DMS79 (cell line): ENCODE measurements at places on chromosomes 16 and 17.

GRCh38 chr17:61461586-61461966 is 9.4 kb downstream of the TBX4 start:
- no peak for DNase-seq

DNA sequence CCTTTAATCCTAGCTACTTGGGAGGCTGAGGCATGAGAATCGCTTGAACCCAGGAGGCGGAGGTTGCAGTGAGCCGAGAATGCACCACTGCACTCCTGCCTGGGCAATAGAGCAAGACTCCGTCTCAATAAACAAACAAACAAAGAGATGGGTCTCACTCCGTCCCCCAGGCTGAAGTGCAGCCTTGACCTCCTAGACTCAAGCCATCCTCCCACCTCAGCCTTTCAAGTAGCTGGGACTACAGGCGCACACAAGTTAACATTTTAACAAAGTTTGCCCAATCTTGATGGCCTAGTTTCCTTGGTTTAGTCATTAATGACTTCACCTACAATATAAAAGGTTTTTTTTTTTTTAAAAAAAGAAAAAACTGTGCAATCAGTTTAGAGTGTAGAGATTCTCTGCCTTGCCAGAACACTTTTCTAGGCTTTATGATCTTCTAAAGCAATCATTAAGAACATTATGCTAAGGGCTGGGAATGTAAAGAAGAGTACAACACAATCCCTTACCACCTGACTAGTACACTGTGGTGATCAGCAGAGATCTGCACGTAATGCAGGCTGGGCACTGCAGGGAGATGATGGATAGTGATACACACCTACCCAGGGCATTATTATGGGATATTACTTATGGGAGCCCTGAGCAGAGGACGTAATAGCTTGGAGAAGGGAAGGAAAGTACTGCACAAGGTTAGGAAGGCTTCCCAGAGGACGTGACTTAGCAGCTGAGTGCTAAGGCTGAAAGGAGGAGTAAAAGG is 6.9 kb downstream of the GOT2 start:
- no peak for DNase-seq

DNA sequence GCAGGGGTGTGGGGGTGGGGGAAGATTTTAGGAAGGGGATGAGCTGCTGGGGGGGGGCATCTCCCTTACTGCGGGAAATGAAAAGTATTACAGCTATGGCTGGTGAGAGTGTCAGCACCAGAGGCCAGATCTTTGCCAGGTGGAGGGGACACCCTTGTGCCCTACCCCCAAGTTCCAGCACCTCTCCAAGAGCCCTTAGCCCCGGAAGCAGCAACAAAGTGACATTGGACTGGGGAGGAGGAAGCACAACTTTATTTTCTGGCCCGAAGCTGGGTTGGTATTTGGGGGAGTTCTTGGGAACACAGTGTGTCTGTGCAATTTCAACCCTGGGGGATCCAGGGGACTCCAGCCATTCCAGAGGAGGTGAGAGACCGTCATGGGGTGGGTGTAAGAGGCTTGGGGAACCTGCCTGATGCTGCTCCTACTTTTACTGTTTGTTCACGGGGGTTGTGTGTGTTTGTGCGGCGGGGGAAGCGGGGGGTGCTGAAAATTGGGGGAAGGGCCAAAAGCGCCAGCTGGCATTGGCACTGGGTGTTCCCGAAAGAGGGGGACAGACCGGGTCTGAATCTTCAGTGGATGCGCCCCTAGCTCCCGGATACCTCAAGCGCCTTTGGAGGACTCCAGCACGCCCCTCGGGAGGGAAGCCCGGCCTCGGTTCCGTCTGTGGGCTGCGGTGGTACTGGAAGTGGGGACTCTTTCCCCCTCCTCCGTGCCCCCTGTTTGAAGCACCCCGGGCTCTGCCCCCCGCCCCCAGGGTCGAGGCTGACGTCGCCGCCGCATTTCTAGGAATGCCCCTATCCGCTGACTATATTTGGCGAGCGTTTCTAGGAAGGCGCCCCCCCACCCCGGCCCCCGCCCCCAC is 230.3 kb downstream of the MRTFB start:
- no peak for DNase-seq

GRCh38 chr16:21100447-21100846 is 50.2 kb downstream of the DNAH3 start:
- no peak for DNase-seq

GRCh38 chr17:57600074-57600473 is 145.0 kb downstream of the CCDC182 start:
- DNase-seq = no peak

DNA sequence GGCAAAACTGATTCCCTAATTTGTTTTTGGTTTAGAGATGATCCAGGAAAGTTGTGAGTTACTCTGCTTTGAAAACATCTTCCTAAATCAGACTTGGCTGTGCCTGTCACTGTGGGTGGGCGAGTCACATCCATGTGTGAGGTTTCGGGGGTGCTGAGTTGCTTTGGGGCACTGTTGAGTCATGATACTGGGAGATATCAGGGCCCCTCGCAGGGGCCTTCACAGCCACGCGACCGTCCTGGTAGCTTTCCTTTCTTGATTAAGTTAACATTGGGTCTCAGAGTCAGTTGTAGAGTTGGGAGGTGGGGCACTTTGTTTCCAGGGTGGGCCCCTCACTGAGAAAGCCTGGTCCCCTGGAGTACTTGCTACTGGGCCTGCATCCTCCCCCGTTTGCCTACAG is 58.3 kb upstream of the LGALS9 start:
- DNase-seq = no peak

- DNase-seq = no peak
Observed at GRCh38 chr17:41882756-41883155, 17.5 kb upstream of the KLHL11 start.

DNA sequence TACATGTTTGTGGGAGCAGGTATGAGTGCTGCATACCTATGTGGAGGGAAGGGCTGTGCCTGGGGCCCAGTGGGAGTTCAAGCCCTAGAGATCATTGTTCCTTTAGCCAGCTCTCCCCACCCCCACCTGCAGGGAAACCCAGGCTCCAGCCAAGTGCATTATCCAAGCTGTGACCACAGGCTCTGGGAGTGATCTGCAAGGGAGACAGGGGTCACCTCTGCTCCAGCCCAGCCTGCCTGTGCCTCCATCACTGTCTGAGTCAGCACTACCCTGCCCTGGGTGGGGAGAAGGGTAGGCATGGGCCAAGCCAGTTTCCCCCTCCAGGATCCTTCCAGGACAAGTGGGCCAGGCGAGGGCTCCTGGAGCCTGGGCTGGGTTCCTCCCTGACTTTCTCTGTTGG is 32.1 kb upstream of the SBK1 start:
- DNase-seq = no peak

DNA sequence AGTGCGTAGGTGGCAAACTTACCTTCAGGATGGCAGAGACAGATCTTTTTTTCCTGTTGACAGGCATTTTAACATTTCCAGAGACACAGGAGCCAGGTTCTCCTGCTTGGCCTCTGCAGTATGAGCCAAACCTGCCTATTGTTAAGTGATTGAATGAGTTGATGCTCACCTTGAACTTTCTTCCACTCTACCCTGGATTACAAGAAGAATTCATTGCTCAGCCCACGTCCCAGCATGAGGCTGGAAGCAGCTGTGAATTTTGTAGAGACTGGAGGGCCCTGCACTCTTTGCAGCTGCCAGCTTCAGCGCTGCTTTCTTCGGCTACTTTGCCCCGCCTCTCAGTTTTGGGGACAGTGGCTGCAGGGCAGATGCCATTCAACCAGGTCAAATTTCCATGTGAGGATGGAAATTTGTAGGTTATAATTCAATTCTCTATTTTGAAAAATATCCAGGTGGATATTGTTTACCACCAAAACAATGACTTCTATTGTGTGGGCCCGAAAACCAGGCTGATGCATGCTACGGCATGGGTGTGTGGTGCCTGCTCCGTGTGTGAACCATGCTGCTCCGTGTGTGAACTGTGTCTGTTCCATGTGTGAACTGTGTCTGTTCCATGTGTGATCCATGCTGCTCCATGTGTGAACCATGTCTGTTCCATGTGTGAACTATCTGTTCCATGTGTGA is 75.2 kb upstream of the METTL9 start:
- DNase-seq = no peak

DNA sequence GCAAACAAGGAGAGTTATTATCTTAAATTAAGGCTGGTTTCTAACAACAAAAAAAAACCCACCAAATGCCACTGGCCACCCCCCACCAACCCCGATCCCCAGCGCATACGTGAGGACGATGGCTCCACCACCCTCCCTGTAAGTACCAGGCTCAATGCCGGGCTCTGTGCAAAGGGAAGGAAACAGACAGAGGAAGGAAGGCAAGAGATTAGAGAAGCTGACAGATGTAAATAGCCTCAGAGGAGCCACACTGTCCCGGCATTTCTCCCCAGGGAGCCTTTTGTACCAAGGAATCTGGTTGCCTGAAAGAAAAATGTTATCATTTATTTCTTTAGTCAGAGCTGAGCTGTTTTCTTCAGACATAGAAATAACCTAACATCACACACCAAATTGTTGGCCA is 13.1 kb downstream of the SOST start:
- no peak for DNase-seq

- DNase-seq = no peak
Observed at GRCh38 chr17:4409659-4410058, 24.1 kb upstream of the SPNS3 start.

DNA sequence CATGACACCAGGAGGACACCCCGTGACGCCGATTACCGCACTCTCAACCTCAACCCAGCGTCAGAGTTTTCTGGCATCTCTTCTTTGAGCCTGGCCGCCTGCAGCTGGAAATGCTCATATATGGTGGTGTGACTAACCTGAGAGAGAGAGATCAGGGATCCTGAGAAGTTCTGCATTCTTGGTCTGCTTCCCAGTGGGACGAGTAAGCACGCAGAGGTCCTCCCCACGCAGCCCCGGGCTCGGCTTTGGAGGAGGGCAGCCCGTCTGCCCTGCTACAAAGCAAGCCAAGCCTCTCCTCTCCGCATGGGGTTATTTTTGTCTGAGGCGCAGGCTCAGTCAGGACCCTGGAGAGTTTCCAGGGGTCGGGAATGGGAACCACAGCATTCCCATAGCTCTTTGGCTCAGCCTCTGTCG is 16.5 kb downstream of the CRISPLD2 start:
- DNase-seq = no peak

- no peak for DNase-seq
Observed at GRCh38 chr16:71734511-71734910, 10.0 kb upstream of the PHLPP2 start.

GRCh38 chr17:14351493-14351892 is 50.6 kb downstream of the HS3ST3B1 start:
- no peak for DNase-seq

DNA sequence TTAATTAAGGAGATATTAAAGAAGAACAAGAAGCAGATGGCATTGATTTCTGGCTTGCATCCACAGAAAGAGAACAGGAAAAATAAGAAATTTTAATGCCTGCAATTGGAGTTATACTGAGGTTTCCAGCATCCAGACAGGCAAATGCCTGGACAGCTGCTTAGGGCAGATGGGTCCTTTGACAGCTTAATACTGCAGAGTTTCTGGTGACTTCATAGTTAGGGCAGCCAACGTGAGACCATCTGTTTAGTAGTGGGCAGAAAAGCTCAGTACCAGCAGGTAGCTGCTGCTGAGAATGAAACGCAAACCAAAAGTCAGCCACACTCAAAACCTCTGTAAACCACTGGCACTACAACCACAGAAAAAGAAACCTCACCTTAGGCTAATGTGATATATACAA is 109.8 kb downstream of the CDK5R1 start:
- DNase-seq = no peak

DNA sequence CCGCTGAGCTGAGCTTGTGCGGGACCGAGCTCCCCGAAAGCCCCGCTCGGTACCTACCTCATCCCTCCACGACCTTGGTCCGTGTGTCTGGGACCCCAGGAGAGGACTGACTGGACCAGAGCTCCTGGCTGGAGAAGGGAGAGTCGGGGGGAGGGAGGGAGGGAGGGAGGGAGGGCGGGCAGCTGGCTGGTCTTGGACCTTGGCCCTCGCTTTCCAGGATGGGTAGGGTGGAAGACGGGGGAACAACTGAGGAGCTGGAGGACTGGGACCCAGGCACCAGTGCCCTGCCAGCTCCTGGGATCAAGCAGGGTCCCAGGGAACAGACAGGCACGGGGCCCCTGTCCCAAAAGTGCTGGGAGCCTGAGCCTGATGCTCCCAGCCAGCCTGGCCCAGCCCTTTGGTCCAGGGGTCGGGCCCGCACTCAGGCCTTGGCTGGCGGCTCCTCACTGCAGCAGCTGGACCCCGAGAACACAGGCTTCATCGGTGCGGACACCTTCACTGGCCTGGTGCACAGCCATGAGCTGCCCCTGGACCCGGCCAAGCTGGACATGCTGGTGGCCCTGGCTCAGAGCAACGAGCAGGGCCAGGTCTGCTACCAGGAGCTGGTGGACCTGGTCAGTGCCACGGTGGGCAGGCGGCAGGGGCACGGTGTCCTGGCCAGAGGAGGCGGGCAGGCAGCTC is 553 bp downstream of the RHBDL1 start:
- no peak for DNase-seq
